MCF 10A (cell line): ENCODE measurements at places on chromosomes 2 and 18. TPM values are rescaled to one million over a fixed set of nuclear protein-coding genes. Genes with fewer than 3 reads are reported as not detected.
A peak's percentile ranks its signal among the peaks of the same experiment; 100 is the strongest.

GNAL gene
- 1.6 and 2.3 TPM in 2 replicates for total RNA-seq

RAX gene
- not detected in 2 replicates for total RNA-seq

DSC2 gene
- 11.3 and 17.6 TPM in 2 replicates for total RNA-seq

GRCh38 chr2:98876741-98877140 lies 59.3 kb downstream of the CRACDL start:
- DNase-seq: no peak

DNA sequence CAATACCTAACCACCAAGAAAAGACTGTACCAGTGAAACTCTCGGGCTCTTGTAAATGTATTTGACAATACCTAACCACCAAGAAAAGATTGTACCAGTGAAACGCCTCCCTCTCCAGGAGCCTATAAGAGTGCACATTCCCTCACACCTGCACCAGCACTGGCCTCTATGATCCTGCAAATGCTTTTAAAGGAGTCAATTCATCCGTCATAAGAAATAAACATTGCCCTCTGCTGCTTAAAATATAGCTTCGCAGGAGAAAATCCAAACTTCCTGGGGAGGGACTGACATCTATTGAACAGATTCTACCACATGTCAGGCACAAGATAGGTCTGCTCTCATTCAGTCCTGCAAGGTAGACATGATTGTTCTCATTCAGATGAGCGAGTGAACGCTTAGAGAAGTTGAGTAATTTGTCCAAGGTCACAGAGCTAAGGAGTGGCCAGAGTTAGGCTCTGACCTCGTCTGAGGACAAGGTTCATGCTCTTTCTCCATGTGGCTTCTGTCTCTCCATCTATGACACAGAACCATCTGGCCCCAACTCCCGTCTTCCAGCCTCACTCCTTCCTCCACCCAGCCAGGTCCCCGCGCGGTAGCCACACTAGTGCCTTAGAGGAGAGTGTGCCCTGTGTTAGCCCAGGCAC lies 38.7 kb downstream of the MCFD2 start:
- DNase-seq: peak; percentile 84

DNA sequence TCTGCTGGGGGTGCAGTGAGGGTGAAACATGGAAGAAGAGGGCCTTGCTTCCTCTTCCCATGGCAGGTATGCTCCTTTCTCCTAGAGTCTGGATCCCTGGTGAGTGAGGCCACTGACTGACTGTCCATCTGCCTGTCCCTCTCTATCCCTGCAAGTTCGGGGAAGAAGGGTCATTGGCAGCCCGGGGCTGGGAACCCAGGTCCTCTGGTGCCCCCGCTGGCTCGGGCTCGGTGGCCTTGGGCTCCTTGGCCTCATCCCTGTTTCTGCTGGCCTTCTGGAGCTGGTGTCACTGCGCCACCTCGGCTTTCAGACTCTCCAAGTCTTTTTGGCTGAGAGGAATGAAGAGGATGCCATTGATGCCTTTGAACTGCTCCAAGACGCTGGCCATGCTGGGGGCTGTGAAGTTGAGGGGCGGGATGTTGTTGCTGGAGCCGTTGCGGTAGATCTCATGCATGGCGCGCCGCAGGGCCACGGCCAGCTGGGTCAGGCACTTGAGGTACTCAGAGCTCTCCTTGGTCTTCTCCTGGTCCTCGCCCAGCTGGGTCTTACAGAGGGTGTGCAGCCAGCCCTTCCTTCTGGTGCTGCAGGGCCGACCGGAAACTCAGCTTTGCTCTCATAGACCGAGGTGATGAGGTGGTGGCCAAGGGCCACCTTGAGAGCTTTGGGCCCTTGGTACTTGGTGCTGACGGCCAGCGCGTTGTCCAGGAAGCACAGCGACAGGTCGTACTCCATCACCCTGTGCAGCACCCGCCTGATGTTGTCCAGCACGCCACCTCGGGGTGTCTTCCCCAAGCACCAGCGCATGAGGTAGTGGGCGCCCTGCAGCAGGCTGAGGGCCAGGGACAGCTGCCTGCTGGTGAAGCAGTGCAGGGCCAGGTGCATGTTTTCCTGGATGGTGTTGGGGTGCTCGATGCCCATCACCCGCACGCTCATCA lies 6.3 kb downstream of the MEP1B start:
- DNase-seq: no peak

- peak; percentile 51 for DNase-seq
Observed at GRCh38 chr2:193824474-193824873, 1629.7 kb upstream of the TMEFF2 start.

DNA sequence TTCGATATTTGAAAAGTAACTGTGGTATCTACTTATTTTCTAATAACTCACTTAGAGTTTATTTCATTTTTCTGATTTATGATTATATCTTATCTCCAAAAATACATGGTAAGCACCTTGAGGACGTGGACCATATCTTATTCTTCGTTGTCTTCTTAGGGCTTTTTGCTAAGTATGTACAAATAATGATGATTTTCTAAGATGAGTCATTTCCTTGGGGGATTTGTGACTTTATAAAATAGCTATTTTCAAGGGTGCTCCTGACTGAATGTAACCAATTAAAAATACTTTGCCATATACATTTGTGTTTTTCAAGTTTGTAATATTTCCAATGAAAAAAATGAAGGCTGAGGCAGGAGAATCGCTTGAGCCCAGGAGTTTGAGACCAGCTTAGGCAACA lies 56.3 kb downstream of the GREB1L start:
- no peak for DNase-seq

GRCh38 chr18:21830532-21830931 lies 89.9 kb downstream of the MIB1 start:
- DNase-seq: no peak

- no peak for DNase-seq
Observed at GRCh38 chr18:48536516-48536915, 2.3 kb upstream of the CTIF start.

- no peak for DNase-seq
Observed at GRCh38 chr18:22980394-22980793, 47.3 kb downstream of the RBBP8 start.

DNA sequence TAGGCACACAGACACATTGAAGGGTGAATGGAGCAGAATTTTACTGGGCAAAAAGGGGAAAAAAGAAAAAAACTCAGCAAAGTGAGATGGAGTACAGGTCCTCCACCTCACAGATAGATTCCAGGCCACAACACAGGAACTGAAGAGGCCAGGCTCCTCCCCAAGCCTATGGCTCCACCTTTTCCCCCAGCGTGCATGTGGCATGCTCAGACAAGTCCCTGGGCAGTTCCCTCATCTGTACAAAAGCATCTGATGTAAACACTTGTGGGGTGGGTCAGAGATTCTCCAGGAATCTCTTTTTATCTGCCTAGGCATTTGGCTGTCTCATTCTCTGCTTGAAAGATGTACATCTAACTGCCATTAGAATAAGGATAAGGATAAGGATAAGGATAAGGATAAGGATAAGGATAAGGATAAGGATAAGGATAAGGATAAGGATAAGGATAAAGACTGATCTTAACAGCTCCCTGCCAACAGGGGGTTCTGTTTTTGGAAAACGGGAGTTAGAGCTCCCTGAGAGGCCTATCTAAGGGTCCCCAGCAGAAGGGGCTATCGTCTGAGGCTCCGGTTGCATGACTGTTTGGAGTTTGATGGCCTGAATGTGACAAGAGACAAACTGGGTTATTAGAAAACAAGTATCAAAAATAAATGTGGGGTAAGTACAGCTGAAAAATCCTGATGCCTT lies 17.2 kb upstream of the ASXL3 start:
- DNase-seq: peak; percentile 57
